Osteocyte (in vitro differentiated cells): ENCODE measurements at places on chromosomes 12 and 14. TPM values are rescaled to one million over a fixed set of nuclear protein-coding genes. Genes with fewer than 3 reads are reported as not detected.

DNA sequence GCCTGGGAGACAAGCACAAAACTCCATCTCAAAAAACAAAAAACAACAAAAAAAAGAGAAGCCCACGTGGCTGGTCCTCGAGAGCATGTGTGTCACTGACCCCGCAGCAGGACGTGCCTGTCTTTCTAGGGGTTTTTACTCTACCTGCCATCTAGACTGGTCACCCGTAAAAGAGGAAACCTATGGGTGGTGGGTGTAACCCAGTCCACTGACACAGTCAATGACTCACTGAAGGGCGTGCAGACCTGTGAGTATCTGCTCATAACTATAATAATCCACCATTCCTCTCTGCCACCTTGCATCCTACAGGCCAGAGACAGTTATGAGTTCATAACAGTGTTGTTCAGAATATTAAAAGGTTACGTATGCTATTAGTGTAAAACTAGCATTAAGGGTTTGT lies 4.6 kb downstream of the GOLGA3 start:
- DNase-seq, result no peak

Gene MORN3
- 0.11 and 0.29 TPM in 2 replicates for total RNA-seq

Gene DEPDC4
- total RNA-seq, result 1.4 TPM in 2 replicates

Gene CSRNP2
- total RNA-seq, result 45.1 and 49.0 TPM in 2 replicates

DNA sequence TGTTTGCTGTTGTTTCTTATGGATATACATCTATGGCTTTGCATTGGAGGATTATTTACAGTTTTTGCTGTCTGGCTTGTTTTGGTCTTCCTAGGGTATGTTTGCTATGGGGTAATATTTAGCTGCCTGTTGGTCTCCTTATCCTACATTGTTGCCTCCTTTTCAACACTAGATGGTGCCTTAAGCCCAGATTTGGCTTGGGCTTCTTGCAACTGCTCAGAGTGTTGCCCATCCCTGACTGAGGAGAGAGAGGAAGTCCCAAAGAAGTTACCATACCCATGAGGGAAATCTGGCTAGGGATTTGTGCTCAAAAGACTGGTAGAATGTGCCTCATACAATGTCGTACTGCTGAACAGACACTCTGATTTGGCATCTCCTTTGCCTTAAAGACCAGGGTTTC lies 94.6 kb upstream of the MUCL1 start:
- DNase-seq, result no peak

DNA sequence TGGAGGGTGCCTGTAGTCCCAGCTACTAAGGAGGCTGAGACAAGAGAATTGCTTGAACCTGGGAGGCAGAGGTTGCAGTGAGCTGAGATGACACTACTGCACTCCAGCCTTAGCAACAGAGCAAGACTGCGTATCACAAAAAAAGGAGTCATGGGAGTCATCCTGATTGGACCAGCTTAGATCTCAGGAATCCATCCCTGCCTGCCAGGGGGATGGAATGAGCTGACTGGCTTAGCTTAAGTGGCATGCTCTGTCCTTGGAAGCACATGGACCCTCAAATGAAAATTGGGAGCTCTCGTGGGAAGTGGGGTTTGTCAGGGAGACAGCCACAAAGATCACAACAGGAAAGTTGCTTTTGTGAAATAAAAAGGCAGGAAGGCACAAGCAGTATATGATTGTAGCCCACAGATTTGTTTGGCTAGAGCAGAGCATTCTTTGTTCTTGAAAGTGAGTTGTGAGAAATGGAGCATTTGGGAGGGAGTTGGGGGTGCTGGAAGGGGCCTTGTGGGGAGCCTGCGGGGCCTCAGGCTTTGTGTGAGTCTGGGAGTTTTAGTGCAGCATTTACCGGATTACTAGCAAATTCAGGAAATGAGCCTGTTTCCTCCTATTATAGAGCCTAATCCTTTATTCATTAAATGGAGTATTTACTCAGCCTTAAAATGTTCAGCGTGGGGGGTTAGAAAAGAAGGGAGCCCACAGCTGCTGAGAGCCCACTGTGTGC lies 30.7 kb downstream of the DGLUCY start:
- DNase-seq, result no peak

DNA sequence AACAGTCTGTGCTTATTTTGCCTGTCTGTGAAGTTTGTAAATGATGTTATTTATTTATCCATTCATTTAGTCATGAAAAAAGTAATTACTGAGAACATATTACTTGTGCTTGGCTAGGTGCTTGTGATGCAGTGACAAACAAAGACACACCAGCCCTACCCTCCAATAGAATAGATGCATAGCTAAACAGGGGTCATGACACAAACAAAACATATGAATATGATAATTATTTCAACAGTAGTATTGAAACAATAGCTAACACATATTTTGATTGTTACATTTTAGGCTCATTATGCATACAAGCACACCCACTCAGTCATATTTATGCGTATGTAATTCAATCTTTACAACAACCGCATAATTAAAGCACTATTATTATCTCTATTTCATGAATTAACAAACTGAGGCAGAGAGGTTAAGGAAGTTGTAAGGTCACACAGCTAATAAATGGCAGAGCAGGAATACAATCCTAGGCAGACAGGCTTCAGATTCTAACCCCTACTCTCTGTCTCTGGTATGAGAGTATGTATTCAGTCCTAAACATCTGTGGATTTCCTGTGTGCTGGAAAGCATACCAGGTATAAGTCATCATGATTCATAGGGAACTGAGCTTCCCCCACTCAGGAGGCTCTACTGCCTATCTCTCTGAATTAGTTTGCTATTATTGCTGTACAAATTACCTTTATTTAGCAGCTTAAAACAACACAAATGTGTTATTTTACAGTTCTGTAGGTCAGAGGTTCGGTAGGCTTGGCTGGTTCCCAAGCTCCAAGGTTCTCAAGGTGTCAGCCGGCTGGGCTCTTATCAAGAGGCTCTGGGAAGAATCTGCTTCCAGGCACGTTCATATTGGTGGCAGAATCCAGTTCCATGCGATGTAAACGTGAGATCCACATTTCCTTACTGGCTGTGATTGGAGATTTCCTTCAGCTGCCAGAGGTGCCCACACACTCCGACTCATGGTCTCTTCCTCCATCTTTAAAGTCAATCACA lies 509.4 kb downstream of the GALC start:
- no peak for DNase-seq
